ENCODE measurements at places on chromosomes 7 and 10.
A peak's percentile ranks its signal among the peaks of the same experiment; 100 is the strongest.

DNA sequence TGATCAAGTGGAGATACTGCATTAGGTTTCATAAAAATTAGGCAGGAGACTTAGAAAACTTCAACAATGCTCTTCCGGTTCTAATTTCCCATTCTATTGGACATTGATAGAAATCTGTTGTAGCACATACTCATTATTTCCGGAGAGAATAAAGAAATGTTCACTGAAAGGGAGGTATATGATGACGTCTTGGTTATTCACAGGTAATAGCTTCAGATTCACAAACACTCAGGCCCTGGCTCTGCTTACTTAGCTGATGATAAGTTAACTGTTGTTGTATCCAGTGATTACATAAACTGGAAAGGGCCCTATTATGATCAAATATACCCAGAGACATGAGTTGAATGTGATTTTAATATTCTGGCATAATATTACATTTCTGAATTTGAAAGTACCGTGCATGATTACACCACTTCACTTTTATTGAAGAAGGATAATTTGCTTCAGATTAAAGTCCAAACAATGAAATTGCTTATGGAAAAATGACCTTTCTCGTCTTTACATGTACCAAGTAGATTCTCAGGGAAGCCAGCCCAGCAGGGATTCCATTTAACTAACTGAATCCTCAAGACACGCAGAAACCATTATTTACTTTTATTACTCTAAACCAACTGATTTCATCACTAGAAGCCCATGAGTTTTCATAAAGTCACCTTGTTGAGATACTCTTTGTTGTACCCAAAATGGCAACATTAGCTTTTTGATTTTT is 288.0 kb upstream of the PITRM1 start:
- no peak for DNase-seq

DNA sequence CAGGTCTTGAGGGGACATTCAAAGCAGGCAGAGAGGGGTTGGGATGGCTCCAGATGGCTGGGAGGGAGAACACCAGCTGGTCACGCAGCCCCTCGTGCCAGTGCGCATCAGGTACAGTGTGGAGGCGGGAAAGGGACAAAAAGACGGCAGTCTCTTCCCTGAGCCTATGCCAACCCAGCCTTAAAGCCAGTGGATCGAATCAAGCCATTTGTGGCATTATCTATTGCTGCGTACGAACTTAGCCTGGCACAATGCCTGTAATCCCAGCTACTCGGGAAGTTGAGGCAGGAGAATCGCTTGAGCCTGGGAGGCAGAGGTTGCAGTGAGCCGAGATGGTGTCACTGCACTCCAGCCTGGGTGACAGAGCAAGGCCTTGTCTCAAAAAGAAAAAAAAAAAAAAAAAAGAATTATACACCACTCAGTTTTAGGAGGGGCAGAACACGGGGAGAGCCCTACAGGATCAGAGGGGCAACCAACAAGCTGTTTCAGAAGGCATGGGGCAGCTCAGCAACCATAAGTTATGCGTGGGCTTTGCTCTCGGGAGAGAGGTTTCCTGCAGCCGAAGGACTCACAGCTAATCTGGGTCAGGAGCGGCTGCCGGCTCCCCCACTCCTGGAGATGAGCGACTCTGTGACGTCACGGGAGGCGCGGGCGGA is 356 bp upstream of the NDUFB2 start:
- peak; percentile 52 for DNase-seq

GRCh38 chr10:76245951-76246495 is 814.6 kb downstream of the LRMDA start:
- DNase-seq, result no peak

DNA sequence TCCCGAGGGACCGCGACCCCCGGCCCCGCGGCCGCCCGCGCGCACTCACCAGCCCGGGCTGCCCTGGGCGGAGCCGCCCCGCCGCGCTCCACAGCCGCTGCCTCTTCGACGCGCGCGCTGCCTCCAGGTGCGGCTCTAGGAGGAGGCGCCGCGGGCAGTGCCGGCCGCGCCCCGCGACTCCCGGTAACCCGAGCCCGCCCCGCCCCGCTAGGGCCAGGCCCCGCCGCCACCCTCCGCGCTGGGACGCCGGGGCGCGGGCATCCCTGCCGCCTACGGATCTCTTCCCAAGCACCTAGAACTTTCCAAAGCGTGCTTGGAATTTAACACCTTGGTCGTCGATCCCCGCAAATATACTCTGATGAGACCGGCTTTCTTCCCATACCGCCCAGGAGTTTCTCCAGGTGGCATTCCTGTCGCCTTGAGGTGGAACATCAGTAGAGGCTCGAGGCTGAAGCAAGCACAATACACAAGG is at the start of gene SLC26A5:
SLC26A5 (minus strand) TSS at position 159 of the 472 bp plus-strand sequence. CDS start 24,693 bp downstream, outside the sequence.
- no peak for DNase-seq
